Urinary bladder (tissue), 4 donors: ENCODE measurements at places on chromosomes 6 and 20. TPM values are rescaled to one million over a fixed set of nuclear protein-coding genes. Genes with fewer than 3 reads are reported as not detected.

GRCh38 chr20:63343460-63344445 is 17.4 kb downstream of the CHRNA4 start:
- DNase-seq, result no peak

GRCh38 chr6:158410784-158411183 is 98.5 kb downstream of the TULP4 start:
- no peak for DNase-seq

DNA sequence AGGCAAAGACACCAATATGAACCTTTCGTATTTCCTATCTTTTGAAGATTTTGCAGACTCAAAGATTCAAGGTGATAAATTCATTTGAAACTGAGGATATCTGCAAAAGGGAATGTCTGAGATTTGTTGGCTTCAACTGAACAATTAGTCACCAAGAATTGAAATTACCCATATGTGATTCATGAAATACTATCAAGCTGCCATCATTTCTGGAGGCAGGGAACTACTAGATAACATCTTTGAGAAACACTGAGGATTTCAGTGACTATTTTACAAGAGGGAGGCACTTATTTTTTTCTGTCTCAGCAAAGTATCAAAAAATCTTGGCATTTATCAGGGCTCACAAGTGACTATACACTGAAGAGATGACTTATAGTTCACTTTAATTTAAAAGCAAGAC is 39.8 kb upstream of the MMS22L start:
- no peak for DNase-seq

DNA sequence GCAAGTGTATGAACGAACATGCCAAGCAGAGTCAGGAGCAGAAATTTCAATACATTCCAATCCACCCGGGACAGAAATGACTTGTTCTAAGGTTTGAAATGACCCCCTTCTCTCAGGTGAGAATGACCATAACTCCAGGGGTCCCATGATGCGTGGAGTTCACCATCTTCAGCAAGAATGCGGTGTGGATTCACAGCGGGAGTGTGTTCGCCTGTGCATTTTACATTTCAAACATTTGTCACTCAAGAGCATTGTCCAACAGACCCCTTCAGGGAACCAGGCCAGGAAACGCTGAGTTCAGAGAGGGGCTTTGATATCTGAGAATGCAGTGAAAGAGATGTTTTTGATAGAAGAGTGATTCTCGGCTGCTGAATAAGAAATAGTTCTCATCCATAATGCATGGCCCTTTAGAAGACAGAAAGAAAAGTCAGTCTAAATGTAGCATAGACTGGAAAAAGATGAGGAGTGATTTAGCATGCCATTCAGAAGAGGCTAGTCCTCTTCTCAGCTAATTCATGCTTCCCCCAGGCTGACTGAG is 200.3 kb upstream of the KCNG1 start:
- DNase-seq, result no peak

- DNase-seq, result no peak
These were observed 14.0 kb upstream of the GMPR start for GRCh38 chr6:16224409-16224808.

GRCh38 chr20:52496191-52496590 is 304.6 kb upstream of the ZFP64 start:
- DNase-seq, result no peak

DNA sequence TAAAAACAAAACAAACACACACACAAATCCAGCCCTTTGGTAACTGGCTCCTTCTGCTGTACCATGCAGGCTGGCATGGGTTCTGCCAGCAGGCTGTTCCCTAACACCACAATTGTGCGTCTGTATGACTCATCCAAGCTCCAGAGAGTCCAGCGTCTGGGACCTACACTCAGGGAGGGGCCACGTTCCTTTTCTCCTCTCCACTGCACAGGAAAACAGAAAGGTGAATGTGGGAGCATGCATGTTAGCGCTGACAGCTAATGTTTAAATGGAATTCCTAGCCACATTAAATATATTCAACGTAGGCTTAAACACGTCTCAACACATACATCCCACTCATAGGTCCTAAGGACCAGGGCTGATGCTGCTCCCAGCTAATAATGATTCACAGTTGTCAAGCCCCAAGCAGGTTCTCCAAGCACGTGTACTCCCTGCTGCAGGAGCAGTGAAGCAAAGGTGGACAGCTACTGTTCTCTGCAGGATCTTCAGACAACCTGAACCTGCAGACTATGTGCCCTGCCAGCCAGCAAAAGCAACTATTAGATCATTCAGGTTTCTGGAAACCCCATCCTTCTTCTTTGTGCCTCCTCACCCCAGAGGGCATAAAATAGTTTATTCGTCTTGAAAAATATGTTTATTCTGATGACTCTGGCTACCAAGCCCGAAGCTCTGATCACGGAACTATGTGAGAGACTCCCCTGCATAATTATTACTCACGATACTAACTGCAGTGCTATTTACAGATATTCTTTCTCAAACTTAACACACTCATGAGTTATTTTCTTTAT is 20.9 kb downstream of the MAP1LC3A start:
- no peak for DNase-seq

DNA sequence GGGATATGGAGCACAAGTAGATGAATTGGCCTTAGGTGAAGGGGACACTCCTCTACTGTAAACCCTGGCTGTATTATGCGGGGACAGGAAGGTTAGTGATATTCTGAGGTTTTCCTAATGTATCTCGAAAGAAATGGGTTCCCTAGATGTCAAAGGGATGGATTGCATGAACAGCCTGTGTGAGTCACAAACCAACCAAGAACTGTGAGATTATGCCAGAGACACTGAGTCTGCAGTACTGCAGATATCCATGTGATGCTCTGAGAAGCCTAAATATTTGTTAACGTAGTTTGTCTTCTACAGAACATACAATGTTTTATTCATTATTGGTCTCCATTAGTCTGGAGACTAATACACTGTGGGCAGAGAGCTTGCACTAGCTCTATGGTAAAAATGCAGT is 182.2 kb downstream of the AKAP7 start:
- DNase-seq, result no peak

DNA sequence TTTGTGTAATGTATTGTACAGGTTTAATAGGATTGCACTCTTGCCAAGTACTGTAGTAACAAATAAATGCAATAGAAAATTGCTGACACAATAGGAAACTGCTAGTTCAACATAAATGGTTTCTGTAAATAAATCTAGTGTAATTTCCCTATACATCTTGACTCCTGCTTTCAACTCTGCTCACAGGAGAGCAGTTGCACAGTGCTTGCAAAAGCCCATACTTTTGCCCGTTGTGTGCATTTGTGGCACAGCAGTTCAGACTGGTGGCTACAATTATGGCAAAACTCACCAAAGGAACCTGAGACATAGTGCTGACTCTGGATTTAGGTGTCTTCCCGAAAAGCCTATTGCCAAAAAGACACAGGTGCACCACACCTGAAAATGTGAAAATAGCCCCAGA is 953.3 kb upstream of the SLC35B3 start:
- no peak for DNase-seq

DNA sequence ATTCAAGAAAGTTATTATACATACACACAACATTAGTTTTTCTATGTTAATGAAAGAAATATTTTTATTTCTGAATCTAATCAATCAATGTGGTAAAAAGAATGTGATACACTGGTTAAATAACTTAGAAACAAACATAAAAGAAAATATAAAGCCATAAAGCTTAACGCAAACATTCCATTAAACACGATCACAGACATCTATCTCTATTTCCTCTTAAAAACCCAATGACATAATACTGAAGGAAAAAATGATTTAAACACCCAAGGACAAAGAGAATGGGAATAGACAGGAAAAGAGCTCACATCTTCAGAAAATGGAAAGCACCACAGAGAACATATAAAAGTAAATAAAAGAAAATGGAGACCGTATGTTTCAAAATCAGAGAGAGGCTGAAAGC is 19.4 kb downstream of the ZUP1 start:
- DNase-seq, result no peak

DNA sequence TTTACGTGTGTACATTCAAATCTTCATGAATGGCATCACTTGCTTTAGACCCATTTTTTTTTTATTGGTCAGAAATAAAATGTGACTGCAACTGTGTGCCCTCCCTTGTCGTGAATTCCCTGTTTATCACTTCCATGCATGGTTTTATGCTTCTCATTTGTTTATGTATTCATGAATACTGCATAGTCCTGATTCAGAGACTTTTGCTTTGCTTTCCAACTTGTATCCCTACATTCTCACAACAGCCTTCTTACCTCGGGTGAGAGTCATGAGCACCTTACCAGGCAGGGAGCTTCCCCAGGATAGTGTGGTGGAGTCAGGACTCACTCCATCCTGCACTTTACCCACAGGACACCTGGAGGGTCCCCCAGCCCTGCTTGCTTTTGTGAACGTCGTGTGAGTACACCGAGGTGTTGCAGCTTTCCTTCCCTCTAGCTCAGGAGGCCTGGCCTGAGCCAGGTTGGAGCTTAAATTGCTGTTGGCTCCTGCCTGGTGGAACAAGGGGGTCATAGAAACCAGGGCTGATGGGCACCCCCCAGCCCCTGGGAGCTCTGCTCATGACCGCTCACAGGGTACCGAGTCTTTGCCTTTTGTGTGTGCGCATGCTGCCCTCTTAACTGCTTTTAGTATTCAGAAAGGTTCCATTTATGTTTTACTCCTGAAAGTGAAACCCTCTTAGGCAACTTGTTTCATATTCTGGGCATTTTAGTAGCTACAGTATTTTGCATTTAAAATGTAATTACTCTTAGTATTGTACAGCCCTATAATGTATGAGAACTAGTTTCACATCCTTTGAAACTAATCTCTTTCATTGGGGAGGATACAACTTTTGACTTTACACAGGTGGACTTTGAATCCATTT is 66.0 kb downstream of the CDS2 start:
- DNase-seq, result no peak

GRCh38 chr6:19719691-19720128 is 117.5 kb upstream of the ID4 start:
- no peak for DNase-seq

DNA sequence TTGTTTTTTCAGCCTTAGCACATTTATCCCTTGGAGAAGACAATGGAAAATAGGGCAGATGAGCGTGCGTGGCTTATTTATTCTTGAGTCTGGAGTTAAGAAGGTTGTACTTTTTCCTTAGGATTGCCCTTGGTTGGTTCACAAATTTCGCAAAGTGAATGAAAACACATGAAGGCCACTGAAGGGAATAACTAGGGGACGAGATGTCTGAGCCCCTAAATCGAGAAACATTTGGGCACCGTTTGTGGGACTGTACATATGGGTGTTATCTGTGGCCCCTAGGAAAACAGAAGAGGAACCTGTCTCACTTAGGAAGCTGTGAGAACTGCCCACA is 19.4 kb upstream of the TRIM27 start:
- DNase-seq, result no peak

DNA sequence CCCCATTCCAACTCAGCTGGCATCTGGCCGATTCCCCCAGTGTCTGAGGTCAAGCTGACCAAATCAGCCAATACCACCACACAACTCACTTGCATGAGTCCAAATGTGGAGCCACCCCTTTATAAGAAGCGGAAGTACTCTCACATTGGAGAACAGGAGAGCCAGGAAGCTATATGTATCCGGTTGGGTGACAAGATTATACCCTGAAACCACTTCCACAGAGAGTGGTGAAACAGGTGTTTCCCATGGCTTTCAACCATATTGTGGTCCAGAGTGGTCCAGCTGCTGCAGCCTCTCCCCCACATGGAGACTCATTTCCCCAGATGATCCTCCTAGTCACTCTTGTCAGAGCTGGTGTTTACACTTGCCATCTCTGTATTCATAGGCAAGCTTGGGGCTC is 24.0 kb upstream of the SERINC1 start:
- DNase-seq, result no peak

DNA sequence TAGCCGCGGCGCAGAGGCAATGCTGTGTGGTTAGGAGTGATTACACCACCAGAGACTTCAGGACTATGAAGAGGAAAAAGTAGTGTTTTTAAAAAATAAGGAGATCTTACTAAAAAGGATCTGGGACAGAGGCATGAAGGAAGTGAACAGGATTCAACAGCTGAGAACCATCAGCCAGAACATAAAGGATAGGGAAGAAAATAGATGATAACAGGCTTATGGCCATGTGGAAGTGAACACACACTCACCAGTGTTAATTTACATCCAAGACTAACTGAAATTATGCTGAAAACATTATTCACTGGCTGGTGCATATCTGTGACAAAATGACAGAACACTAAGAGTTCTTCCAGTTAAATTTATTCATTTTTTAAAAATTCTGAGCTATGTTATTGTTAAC is 47.5 kb upstream of the BCLAF1 start:
- DNase-seq, result peak; percentile 32

- DNase-seq, result no peak
These were observed 1.2 kb downstream of the ENTPD6 start for GRCh38 chr20:25196786-25197120.

DNA sequence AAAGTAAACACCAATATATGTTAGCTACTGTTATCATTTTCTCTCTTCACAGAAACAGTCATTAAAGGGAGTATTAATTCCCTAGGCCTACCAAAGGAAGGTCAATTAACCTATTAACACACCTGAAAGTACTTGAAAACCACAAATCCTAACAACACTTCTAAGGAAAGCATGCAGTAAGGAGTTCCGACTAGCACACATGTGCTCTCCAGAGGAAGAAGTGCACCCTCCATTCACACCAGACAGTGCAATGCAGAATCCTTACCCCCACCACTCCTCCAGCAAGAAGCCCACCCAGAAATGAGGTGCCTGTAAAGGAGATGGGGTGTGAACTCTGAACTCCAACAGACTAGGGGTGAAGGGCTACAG is 58.7 kb downstream of the EPB41L2 start:
- DNase-seq, result no peak

- no peak for DNase-seq
These were observed 320 bp downstream of the GSTA4 start for GRCh38 chr6:52994839-52995088.

GRCh38 chr6:13763740-13764381 is 50.5 kb downstream of the MCUR1 start:
- no peak for DNase-seq

GRCh38 chr20:43955062-43955749 is 40.6 kb downstream of the TOX2 start:
- no peak for DNase-seq

- no peak for DNase-seq
These were observed at the start of gene HLA-DMA for GRCh38 chr6:32952817-32953739. HLA-DMA (minus strand) TSS chr6:32953097; CDS start chr6:32953036, 61 bp downstream.

- DNase-seq, result no peak
These were observed 1.4 kb downstream of the PHF20 start for GRCh38 chr20:35773154-35773751.

DNA sequence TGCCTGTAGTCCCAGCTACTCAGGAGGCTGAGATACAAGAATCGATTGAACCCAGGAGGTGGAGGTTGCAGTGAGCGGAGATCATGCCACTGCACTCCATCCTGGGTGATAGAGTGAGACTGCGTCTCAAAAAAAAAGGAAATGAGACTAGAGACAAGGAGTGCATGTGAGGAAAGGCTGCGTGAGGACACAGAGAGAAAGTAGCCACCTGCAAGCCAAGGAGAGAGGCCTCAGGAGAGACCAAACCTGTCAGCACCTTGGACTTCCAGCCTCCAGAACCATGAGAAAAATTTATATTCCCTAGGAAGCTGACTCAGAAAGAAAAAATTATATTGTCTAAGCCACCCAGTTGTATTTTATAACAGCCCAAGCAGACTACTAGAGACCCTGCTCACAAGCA is 7.4 kb upstream of the BEND3 start:
- DNase-seq, result no peak

RREB1 gene
- 25.9 TPM for total RNA-seq

CYP39A1 gene
- total RNA-seq, result 13.3 TPM

FABP7 gene
- total RNA-seq, result 0.63 TPM

HSF2 gene
- 39.9 TPM for total RNA-seq

PNLDC1 gene
- not detected for total RNA-seq

MMP24OS gene
- 13.4 TPM for total RNA-seq

ISM1 gene
- 1.8 TPM for total RNA-seq
